ENCODE measurements at places on chromosomes 2 and 18. TPM values are rescaled to one million over a fixed set of nuclear protein-coding genes. Genes with fewer than 3 reads are reported as not detected.

- H3K36me3 ChIP-seq = no peaks in the 10 kb centered on the region
- no peaks in the 10 kb centered on the region for H3K27me3 ChIP-seq
- DNase-seq = no peak
- H3K4me3 ChIP-seq = no peak overlapping the region
- H3K4me1 ChIP-seq = no peaks in the 10 kb centered on the region
Measured at GRCh38 chr18:32298171-32298667, 108.4 kb downstream of the MEP1B start.

- no peaks in the 10 kb centered on the region for H3K27me3 ChIP-seq
- H3K4me3 ChIP-seq = no peak overlapping the region
- H3K36me3 ChIP-seq = no peaks in the 10 kb centered on the region
- H3K27ac ChIP-seq = no peak overlapping the region
- peaks cover 6% of the 10 kb centered on the region for H3K4me1 ChIP-seq
- DNase-seq = no peak
Measured at GRCh38 chr2:45986509-45986908, 310.7 kb upstream of the EPAS1 start.

Gene ANTXR1
- total RNA-seq = not detected

Gene MREG
- 9.8 TPM for total RNA-seq

Measured in natural killer cell (primary cell).